ENCODE measurements at places on chromosomes 11 and 22.

- DNase-seq, result no peak
Observed at GRCh38 chr11:57421805-57422204, 5.1 kb downstream of the SLC43A3 start.

DNA sequence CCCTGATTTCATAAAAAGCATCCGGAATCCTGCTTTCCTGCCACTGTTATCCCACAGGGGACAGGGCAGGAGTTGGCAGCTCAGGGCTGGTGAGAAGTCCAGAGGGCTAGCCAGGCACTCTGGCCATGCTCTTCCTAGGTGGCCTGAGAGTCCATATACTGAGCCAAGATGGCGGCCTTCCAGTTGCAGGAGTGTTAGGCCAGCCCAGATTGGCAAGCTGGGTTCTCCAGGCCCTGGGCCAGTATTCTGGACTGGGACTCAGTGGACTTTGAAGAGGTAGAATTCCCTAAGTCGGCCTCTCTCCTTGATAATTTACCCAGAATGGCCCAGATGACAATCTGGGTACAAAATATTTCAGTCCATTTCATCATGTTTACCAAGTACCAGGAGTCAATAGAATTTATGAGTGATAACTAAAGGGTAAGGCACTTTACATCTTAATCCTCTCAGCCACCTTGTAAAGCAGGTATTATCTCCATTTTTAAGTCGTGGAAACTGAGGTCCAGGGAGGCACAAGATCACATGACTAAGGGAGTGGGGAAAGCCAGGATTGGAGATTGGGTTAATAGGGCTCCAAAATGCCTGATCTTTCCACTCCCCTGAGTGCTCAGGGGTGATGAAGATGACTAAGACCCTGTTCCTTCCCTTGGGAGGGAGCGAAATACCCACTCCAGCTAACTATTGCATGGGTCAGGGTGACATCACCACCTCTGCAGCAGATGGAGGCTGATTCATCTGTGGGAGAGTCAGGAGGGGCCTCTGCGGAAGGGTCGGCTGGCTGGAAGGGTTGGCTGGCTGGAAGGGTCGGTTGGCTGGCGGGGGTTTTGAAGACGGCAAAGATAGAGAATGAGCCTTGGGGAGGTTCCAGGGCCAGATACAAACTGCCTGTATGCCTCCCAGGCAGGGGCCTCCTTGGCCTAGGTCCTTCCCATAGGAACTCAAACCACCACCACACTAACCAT, 1.2 kb upstream of the MICALL1 start:
- DNase-seq, result no peak

- no peak for DNase-seq
Observed at GRCh38 chr11:108496643-108497256, 1.4 kb downstream of the POGLUT3 start.

GRCh38 chr11:45959851-45960250, 37.4 kb downstream of the LARGE2 start:
- DNase-seq, result no peak

GRCh38 chr11:29957431-29957830, 59.4 kb downstream of the KCNA4 start:
- no peak for DNase-seq

DNA sequence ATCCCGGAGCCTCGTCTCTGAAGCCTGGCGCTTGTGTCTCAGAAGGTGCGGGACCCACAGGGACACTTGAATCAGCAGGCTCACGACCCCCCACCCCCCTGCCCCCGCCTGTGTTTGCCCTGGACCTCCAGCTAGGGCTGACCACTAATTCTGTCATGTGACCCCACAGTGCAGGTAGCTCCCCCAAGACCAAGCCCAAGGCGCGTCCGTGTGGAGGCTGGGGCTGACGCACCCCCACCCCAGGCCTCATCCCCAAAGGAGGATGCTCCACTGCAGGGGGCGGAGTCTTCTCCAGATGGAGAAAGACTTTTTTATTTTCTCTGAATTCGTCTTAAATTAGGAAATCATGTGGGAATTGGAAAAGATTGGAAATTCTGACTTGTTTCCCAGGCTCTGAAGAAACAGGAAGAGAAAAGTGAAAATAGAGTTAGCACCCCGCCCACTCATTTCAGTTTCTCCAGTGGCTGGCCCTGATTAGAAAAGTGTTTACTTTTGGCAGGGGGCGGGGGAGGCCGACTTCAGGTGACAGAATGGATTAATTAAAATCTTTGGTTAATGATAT, 1.0 kb upstream of the RELA start:
- no peak for DNase-seq

GRCh38 chr11:130118636-130119387, 40.8 kb upstream of the ST14 start:
- DNase-seq, result no peak

Data from T-helper 1 cell (primary cell).